ENCODE measurements at places on chromosomes 16 and 17.

- no peak for DNase-seq
Measured at GRCh38 chr17:43660816-43661493, 767 bp downstream of the MEOX1 start.

DNA sequence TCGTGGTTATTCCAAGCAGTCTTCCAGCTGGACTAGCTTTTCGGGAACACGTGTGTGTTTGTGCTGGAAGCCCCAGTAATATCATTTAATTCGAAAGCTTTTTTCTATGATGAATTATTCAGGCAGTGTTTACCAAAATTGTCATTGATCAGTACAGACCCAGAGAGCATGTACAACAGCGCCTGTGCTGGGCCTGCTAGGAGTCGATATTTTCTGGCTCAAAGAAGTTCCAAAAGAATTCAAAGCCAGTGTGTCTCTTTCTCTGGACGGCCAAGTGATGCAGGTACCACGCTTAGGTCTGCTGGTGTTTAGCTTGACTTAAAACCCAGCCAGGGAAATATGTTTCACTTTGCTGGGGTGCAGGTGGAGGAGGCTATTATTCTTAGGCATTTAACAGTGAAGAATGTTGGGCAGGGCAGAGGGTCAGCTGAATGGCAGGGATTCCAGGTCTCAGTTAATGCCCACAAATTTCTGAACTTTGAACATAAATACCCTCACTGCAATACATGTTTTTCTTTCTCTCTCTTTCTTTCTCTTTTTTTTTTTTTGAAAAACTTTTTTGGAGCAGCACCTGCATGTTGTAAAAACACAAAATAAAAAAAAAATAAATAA is 401.3 kb downstream of the WWOX start:
- DNase-seq, result no peak

GRCh38 chr17:68377771-68378267 is 79.5 kb downstream of the WIPI1 start:
- no peak for DNase-seq

- no peak for DNase-seq
Measured at GRCh38 chr16:51994597-51994996, 552.3 kb downstream of the TOX3 start.

DNA sequence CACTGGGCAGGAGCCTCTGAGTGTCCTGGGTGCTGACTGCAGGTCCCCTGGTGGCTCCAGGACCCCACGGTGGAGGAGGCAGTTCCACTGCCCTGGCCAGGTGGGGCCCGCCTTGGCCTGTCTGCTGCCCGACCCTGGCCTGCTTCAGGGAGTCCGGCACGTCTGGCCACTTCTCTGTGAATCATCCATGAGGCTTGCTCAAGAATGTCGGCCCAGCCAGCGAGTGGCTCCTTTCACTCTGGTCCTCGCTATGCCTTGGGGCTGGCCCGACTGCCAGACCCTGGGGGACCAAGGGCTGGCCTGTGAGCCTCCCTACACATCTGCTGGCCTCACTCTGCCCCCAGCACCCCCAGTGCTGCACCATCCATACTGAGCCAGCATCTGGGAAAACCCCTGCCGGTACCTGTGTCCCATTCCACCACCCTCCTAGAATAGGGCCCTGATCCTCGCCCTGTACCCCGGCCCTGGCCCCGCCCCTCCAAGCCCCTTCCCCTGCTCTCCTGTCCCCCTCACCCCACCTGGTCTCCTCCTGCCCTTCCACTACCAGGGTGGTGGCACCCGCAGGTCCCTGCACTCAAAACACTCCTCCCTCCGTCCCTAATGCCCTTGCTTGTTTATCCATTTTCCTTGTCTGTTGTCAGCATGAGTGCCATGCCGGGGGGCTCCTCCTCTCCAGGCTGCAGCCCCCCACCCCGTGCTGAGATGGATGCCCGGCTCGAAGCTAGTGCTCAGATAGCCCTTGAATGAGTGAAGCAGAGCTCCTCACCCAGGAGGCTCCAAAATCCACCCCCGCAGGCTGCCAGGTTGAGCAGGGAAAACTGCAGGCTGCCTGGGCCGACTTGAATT is 35.5 kb downstream of the ADCY7 start:
- DNase-seq, result no peak

- DNase-seq, result no peak
Measured at GRCh38 chr16:67860589-67861398, 12.1 kb upstream of the EDC4 start.

DNA sequence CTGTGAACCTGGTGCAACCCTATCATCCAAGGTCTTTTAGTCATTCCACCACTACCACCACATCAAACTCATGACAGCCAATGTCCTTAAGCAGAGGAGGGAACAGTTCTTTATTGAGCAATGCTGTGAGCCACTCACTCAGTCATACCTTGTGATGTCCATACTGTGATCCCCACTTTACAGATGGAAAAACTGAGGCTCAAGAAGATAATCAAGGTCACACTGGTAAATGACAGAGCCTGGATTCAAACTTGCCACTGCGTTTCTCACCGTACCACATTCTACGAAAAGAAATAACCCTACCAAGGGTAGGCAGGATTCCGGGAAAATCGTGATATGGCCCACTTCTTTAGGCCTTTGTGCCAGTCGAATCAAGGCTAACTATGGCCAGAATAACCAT is 172.6 kb downstream of the CCT6B start:
- DNase-seq, result no peak

DNA sequence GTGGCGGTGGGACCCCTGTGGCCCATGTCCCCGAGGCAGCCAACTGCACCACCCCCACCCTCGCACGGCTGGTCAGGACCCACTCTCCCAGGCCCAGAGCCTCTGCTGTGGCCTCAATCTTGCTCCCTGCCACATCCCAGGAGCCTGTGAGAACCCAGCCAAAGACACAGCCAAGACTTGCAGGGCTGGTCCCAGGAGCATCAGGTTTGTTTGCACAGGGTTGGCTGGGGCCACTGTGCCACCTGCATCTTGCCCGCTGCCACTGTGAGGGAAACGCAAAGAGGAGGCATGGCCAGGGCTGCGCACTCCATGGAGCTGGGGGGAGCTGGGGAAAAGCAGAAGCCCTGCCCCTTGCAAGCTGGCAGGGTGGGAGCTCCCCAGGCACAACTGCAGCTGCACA is 92.5 kb downstream of the SSH2 start:
- DNase-seq, result no peak

- DNase-seq, result no peak
Measured at GRCh38 chr16:22887445-22887844, 73.5 kb downstream of the HS3ST2 start.

GRCh38 chr17:61537264-61537771 is 53.7 kb downstream of the NACA2 start:
- no peak for DNase-seq

DNA sequence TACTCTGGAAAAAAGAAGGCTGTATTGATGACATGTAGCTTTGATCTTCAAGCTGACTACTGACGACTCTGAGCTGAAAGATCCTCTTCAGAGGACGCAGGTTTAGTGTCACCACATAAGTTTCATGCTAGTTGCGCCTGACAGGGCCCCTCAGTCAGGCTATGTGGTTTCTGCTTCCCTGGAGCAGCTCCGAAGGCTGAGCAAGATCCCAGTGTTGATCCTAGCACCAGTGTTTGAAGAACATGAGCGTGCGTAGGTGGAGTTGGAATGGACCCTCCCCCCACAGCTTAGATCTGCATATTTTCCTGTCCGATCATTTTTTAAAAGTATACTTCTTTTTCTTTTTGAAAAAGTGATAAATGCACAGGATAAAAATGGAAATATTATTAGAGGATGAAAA is 17.3 kb downstream of the BANP start:
- no peak for DNase-seq

DNA sequence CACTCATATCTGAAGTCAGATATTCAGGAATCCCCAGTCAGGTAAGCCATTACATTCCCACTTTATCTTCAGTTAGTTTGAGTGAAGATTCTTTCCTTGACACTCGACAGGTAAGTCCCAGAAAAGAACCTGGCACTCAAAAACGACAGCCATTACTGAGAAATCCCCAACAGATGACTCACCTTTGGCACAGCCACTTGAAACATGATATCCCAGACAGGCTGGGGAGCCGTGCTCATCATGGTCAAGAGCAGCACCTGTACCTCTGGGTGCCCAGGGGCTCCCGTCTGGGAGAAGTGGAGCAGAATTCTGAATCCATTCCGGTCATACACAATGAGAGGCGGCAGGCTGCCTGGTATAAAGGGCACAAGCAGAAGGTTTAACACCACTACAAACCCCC is 16.8 kb upstream of the COG7 start:
- DNase-seq, result no peak

DNA sequence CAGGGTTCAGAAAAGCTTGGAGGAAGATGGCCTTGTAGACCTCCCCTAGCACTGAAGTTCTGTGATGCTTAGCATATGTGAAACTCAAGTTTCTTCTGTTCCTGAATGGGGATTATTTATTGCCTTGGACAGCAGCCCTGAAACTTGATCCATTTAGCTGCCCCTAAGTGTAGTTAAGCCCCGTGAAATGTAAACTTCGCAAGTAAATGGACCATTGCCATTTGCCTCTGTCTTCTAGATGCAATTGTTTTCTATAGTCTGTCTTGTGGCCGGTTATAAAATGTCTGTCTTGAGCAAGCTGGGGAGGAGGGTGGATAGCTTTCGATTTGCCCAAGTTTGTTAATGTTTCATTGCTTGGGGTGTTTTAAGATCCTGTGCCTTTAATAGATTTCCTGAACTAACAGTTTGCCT is 261.8 kb downstream of the CDH13 start:
- no peak for DNase-seq

GRCh38 chr16:29927070-29927905 is 1.3 kb upstream of the KCTD13 start:
- no peak for DNase-seq

DNA sequence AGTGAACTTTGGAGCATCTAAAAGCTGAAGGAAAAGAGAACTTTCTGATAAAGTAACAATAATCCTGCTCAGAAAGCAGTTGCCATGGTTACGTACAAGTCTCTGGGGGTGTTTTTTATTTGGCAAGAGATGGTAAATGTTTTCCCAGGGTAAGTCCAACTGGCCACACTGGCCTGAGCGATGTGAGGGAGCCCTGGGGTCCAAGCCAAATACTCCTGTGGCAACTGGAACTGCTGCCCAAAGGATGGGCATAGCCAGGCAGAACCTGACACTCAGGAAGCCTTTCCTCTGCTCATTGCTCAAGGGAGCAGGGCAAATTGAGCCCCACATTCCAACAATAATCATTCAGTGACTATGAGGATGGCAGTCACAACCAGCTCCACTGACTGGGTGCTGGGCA is 26.8 kb upstream of the WSCD1 start:
- DNase-seq, result no peak

DNA sequence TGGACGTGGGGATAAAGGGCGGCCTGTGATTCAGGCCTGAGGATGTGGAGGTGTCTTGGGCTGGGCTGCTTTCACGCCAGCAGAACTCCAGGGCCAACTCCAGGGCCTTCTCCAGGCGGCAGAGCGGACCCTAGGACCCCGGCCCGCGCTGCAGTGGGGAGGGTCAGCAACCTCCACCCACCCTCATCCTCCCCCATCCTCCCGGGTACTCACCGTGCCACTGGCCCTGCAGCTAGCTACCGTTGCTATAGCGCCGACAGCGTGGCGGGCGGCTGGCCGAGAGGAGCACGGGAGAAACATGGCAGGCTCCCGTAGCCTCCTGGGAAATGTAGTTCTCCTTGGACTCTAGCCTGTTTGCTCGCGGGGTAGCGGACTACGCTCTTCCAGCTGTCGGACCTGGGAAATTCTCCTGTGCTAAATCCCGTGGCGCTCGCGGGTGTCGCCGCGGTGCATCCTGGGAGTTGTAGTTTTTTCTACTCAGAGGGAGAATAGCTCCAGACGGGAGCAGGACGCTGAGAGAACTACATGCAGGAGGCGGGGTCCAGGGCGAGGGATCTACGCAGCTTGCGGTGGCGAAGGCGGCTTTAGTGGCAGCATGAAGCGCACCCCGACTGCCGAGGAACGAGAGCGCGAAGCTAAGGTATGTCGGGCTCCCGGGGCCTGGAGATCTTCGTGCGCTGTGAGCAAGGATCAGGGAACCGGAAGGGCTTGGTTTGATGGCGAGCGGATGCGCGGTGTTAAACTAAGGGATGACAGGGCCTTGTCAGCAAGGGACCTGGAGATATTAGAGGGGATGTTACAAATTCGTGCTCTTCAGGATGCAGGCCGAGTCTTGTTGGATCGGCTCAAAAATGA is at the start of the genes FTO and RPGRIP1L:
FTO (plus strand) TSS at position 567 of the 855 bp plus-strand sequence.
RPGRIP1L (minus strand) TSS at position 270 of the 855 bp plus-strand sequence. CDS start 3,136 bp downstream, outside the sequence.
- DNase-seq, result peak; percentile 88

- DNase-seq, result no peak
Measured at GRCh38 chr17:21540502-21540901, 151.8 kb upstream of the KCNJ18 start.

GRCh38 chr16:7744546-7745264 is 412.1 kb downstream of the RBFOX1 start:
- DNase-seq, result no peak

DNA sequence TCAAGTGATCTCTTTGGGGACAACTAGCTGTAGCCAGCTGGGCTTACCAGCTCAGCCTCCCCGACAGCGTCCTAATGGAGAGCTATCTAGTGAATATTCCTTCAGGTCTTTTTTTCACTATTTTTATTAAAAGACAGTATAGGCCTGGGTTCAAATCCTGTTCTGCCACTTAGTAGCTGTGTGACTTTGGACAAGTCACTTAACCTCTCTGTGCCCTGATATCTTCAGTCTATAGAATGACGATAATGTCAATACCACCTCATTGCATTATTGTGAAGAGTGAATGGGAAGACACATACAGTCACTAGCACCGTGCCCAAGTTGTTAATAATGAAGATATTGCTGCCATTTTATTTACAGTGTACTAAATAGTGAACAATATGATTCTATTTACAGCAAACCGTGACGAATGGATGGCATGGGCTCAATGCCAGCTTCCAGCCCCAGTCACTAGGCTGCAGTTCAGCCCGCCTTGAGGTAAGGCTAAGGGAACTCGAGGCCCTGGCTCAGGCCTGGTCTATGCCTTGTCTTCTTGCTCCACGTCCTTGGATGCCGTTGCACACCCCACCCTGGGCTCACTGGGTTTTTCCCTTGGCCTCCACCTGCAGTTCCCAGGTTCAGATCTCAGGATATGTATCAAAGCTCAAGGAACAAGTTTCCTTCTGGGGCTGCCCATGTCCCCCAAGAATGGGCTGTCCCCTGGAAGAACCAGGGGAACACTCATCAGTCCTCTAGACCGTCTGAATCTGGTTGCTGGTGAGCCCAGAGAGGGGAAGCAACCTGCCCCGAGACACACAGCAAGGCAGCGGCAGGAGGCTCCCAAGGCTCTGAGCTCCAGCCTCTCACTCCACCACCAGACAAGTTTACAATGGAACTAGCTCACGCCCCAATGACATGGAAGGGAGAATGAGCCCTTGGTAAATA is 95.4 kb upstream of the TNRC6C start:
- no peak for DNase-seq

- no peak for DNase-seq
Measured at GRCh38 chr16:56564793-56565477, at the start of gene MT4. Gene MT4 (plus strand): TSS chr16:56565073. CDS start chr16:56565129, 56 bp downstream.

- DNase-seq, result no peak
Measured at GRCh38 chr17:16019347-16019746, 19.7 kb downstream of the TTC19 start.

- no peak for DNase-seq
Measured at GRCh38 chr16:69094501-69094900, 11.0 kb upstream of the HAS3 start.
